Activated CD4-positive, alpha-beta memory T cell treated with anti-CD3 and anti-CD28 coated beads for 36 hours (primary cell): ENCODE measurements at places on chromosomes 16 and 17. TPM values are rescaled to one million over a fixed set of nuclear protein-coding genes. Genes with fewer than 3 reads are reported as not detected.

ZC3H7A gene
- total RNA-seq: 65.1 TPM

SLC16A6 gene
- total RNA-seq: 3.6 TPM

FBXO39 gene
- not detected for total RNA-seq

EFNB3 gene
- total RNA-seq: not detected

SCPEP1 gene
- 24.9 TPM for total RNA-seq

CSF3 gene
- not detected for total RNA-seq

LGALS9 gene
- total RNA-seq: 45.4 TPM

UBE2Z gene
- 102 TPM for total RNA-seq

ETV4 gene
- total RNA-seq: 2.7 TPM

CDR2L gene
- total RNA-seq: 1.1 TPM

WIPF2 gene
- total RNA-seq: 20.6 TPM

TMC8 gene
- 140 TPM for total RNA-seq

KRTAP4-4 gene
- total RNA-seq: not detected

ZFHX3 gene
- total RNA-seq: 0.21 TPM

SLC22A31 gene
- total RNA-seq: 0.45 TPM

DNA sequence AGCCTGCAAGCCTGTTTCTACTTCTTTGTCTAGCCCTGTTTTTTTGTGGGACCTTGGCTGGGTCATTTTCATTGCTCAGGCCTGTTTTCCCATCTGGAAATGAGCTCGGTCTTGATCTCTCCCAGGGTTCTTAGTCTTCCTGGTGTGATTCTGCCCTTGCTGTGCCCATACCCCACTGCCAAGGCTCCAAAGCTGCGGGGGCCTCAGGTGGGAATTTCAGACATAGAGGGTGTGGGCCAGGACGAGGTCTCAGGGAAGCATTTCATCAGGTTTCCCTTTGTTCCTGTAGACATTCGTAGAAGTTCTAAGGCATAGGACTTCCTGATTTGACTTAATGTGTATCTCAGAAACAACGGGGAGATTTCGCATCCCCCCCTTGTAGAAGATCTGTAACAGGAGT, 5.8 kb downstream of the MPRIP start:
- DNase-seq: peak; percentile 1

- no peak for DNase-seq
Measured at GRCh38 chr16:83603723-83604570, 203.8 kb upstream of the HSBP1 start.

DNA sequence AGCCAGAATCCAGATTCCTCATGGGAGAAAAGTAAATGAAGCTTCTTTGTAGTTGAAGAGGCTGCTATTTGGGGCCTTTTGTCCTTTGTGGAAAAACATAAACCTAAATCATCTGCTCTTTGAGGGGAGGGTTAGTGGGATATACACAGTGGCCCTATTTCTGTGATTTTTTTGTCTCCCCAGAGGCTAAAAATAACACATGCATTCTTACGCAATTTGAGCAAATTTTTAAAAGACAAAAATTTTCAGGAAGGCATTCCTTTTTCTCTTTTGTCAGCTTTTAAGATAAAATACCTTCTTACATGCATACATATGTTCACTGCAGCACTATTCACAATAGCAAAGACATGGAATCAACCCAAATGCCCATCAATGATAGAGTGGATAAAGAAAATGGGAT, 165.5 kb downstream of the AXIN2 start:
- DNase-seq: no peak

- no peak for DNase-seq
Measured at GRCh38 chr17:47812146-47812920, 9.3 kb downstream of the OSBPL7 start.

GRCh38 chr17:62996221-62996620, 30.2 kb downstream of the TANC2 start:
- DNase-seq: no peak

- peak; percentile 4 for DNase-seq
Measured at GRCh38 chr16:27436921-27437650, 35.1 kb downstream of the IL21R start.

DNA sequence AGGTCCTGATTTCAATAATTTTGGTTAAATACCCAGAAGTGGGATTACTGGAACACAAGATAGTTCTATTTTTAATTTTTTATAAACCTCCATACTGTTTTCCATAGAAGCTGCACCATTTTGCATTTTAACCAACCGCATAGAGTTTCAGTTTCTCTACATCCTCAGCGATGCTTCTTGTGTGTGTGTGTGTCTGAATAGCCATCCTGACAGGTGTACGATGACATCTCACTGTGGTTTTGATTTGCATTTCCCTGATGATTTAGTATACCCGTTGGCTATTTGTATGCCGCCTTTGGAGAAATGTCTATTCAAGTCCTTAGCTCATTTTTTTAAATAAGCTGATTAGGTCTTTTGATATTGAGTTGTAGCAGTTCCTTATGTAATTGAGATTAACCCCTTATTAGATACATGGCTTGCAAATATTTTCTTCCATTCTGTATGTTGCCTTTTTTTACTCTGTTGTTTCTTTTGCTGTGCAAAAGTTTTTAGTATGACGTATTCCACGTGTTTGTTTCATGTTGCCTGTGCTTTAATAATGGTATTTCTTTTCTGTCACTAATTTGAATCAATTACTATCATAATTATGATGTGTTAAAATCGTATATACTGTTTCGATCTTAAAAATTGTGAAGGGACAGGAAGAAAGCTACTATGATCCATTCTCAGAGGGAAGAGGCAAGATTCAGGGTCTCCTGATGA, 227.2 kb upstream of the MON1B start:
- DNase-seq: no peak

GRCh38 chr16:31005350-31006085, 4.9 kb downstream of the STX1B start:
- DNase-seq: no peak

DNA sequence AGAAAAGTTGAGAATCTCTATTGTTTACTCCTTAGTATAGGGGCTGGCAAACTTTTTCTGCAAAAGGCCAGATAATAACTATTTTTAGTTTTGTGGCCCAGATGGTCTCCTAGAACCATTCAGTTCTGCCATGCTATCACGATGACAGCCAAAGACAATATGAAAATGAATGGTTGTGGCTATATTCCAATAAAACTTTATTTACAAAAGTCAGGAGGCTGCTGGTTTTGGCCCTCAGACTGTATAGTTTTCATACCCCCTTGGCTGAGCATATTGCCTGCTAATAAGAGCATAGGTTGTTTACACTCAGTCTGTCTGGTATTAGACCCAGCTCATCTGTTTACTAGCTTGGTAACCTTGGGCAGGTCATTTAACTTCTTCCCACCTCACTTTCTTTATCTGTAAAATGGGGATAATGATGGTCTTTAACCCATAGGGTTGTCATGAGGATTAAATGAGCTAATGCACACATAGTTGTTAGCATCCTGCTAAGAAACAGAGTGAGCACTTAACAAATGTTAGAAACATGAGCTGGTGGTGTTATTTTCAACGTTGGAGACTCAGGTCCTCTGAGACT, 156.3 kb downstream of the MSI2 start:
- no peak for DNase-seq

DNA sequence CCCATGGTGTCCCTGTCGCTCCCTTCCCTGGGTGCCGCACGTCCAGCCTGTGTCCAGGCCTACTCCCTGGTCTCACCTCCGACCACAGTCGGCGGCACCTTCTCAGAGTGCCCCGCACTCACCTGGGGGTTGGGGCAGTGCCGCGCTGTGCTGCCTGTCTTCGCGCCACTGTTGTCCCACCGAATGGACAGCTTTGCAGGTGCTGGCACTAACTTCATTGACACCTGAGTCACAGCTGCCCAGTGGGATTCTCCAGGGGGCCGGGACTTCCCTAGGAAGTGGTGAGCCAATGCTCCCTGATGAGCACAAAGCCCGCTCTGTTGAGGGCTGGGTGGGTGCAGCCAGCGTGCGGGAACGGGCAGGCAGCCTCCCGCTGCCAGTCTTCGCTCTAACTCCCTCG, 24.3 kb upstream of the DBNDD1 start:
- DNase-seq: no peak

- no peak for DNase-seq
Measured at GRCh38 chr17:72189768-72190593, 69.2 kb downstream of the SOX9 start.

DNA sequence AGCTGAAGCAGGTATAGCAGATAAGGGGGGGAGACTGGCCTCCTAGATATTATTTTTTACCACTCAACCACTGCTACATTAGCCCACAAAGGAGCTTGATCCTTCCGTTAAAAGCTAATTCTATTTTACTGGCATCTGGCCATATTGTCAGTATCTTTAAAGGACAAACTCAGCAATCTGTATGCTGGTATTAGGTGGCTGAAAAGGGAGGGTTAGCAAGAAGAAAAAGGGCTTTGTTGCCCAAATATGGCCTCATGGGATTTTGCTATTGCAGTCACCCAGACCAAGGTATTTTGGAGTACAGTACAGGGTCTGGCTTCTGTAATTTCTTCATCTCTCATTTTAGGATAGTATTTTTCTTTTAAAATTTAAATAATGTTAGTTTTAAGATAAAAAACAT, 14.4 kb downstream of the RFWD3 start:
- no peak for DNase-seq

- DNase-seq: peak; percentile 68
Measured at GRCh38 chr16:79605999-79606398, 5.5 kb upstream of the MAF start.

- no peak for DNase-seq
Measured at GRCh38 chr17:38435795-38436194, 7.5 kb downstream of the ARHGAP23 start.

- DNase-seq: no peak
Measured at GRCh38 chr16:88712362-88712979, 6.2 kb downstream of the CTU2 start.

- DNase-seq: no peak
Measured at GRCh38 chr17:13735444-13735843, 133.7 kb upstream of the HS3ST3A1 start.

DNA sequence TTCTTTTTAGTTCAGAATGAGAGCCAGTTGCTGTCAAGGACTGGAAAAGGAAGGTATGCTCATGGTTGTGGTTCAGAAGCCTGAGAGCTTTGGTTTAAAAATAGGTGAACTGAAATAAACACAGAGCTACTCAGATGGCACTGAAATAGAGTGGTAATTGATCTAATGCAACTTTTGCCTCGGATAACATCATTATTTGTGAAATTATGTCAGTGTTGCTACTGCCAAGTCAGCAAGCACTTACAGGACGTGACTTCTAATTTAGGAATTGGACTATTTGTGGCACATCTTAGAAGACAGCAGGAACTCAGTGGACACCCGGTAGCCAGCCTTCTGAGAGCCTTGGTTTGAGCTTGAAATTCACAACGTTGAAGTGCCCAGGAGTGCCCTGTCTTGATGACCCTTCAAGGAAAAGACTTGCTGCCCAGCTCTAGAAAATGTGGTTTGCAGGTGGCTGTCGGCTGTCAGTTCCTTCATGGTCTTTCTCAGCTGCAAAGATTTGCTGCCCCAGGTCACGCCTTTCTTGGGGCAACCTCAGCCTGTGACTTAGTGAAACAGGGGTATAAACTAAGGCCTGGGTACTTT, 42.0 kb upstream of the XYLT1 start:
- DNase-seq: no peak

- DNase-seq: no peak
Measured at GRCh38 chr16:84058664-84059063, 16.1 kb upstream of the SLC38A8 start.

DNA sequence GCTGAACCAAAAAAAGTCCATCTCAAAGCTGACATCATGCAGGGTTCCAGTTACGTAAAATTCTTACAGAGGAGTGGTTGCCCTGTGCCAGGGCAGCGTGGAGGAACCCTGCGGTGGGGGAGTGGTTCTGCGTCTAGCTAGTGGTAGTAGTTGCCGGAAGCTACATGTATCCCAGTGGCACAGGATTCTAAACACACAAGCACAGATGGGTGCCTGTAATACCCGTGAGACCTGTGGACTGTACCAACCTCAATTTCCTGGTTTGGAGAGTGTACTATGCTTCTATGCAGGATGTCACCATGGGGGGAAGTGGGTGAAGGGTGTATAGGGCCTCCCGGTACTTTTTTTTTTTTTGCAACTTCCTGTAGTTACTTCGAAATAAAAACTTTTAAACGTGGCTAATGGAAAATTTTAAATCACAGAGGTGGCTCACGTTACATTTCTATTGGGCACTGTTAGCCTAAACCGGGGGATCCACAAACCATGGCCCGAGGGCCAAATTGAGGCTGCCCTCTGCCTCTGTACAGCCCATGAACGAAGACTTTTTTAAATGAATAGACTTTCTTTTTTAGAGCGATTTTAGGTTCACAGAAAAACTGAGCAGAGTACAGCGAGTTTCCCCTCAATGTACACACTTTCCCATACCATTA, 38.5 kb downstream of the TBC1D16 start:
- DNase-seq: peak; percentile 88

- DNase-seq: no peak
Measured at GRCh38 chr17:74875155-74875976, 2.6 kb upstream of the FDXR start.
